ENCODE measurements at places on chromosomes 12 and 14. TPM values are rescaled to one million over a fixed set of nuclear protein-coding genes. Genes with fewer than 3 reads are reported as not detected.

LPAR5 gene
- total RNA-seq, result 2.7 TPM

SLC22A17 gene
- 35.3 TPM for total RNA-seq

ZCRB1 gene
- 31.5 TPM for total RNA-seq

DNA sequence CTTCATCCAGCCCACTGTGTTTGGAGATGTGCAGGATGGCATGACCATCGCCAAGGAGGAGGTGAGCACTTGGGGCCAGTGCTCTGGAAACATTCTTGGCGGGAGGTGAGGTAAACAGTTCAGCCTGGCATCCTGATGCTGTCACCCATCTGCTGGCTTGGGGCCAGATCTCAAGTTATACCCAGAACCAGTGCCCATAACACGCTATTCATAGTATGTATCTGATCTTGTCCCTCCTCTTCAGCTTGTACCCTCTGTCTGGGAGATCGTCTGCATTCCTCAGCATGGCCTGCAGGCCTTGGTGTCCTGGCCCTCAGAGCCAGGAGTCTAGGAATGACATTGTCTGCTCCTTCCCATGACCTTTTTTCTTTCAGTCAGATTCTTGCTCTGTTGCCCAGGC, 31.4 kb downstream of the ALDH2 start:
- no peak for DNase-seq

Measured in endothelial cell (in vitro differentiated cells).